ENCODE measurements at places on chromosomes 6 and 20.
A peak's percentile ranks its signal among the peaks of the same experiment; 100 is the strongest.

- no peak for DNase-seq
Measured at GRCh38 chr20:20680991-20681508, 31.4 kb downstream of the RALGAPA2 start.

DNA sequence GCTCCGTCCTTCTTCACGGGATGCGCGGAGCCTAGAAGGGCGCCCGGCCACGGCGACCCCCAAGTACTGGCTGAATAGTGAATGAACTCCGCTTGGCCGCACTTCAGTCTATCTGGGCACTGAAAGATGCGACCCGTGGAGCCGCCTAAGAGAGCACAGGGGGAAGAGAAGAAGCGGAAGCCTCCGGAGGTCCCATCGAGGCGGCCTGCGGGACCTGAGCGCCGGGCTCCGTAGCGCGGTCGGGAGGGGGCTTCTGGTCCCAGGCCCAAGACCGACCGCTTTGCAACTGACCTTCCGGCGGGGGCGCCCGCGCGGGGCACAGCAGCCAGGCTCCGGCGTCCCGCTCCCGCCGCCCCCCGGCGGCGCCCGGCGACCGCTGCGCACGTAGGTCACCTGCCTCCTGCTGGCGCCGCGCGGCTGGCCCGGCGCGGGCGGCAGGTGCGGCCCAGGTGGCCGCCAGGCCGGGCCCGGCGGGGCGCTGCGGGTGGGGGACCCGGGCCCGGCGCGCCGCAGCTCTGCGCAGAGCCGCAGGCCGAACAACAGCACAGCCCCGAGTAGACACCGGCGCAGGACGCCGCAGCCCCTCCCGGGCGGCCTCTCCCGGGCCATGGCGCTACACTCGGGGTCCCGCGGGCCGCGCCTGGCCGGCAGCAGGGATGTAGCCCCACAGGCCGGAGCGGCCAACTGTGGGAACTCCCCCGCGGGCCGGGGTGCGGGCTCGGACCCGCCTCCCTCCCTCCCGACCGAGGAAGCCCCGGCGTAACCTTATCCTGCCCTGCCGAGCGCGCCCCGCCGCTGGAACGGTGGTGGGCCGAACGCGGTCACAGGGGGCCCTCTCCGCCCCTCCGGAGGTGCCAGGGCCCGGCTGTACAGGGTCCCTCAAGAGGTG, at the start of gene METTL24:
METTL24 (minus strand) TSS at position 686 of the 889 bp plus-strand sequence; CDS start at position 609, 77 bp downstream.
- DNase-seq, result peak; percentile 13

- no peak for DNase-seq
Measured at GRCh38 chr20:49659056-49659455, 54.6 kb downstream of the B4GALT5 start.

GRCh38 chr20:46991168-46991567, 96.5 kb downstream of the EYA2 start:
- DNase-seq, result no peak

GRCh38 chr20:23585449-23585807, 17.1 kb upstream of the CST9L start:
- no peak for DNase-seq

Data from memory B cell (primary cell).